Stimulated activated CD4-positive, alpha-beta T cell treated with anti-CD3 and anti-CD28 coated beads, Interleukin-12 subunit alpha, Interleukin-12 subunit beta, amount 100 ng/mL, for 48 hours (primary cell): ENCODE measurements at places on chromosomes 3 and 15.

DNA sequence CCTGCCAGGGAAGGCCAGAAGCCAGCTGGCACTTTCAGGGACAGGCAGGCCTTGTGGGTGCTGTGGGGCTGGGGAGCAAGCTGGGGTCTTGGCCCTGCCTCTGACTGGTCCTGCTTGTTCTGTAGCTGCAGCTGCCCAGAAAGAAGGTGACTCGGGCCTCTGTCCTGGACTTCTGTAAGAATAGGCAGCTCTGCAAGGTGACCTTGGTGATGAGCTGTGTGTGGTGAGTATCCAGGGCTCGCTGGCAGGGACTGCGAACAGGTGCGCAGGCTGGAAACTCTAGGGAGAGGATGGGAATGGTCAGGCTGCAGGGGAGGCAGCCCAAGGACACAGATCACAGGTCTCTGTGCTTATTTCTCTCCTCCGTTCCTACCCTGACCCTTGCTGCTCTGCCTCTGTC is 31.2 kb downstream of the SLC22A14 start:
- DNase-seq, result no peak

GRCh38 chr3:158420654-158421396 is 150.2 kb upstream of the MLF1 start:
- DNase-seq, result no peak

GRCh38 chr15:76169018-76169417 is 109.2 kb downstream of the TMEM266 start:
- DNase-seq, result no peak

GRCh38 chr15:65839354-65839901 is 29.9 kb upstream of the RAB11A start:
- no peak for DNase-seq

DNA sequence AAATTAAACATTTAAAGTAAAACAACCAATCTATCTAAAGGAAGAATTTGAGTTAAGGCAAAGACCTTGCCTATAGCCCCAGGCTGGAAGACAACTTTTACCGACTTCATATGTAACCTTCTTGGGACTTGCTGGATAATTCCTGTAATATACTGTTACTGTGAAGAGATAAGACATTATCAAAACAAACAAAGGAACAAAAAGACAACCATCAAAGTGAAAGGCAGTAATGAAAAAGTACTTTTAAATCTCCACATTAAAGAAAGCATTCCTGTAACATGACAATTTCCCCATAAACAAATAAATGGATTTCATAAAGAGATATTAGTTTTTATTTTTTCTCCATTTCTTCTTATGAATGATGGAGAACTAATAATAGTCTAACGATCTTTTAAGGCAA is 2.4 kb downstream of the CMTM6 start:
- no peak for DNase-seq
